ENCODE measurements at places on chromosomes 4 and X.

GRCh38 chr4:107017443-107018343, 18.4 kb downstream of the DKK2 start:
- no peak for DNase-seq

DNA sequence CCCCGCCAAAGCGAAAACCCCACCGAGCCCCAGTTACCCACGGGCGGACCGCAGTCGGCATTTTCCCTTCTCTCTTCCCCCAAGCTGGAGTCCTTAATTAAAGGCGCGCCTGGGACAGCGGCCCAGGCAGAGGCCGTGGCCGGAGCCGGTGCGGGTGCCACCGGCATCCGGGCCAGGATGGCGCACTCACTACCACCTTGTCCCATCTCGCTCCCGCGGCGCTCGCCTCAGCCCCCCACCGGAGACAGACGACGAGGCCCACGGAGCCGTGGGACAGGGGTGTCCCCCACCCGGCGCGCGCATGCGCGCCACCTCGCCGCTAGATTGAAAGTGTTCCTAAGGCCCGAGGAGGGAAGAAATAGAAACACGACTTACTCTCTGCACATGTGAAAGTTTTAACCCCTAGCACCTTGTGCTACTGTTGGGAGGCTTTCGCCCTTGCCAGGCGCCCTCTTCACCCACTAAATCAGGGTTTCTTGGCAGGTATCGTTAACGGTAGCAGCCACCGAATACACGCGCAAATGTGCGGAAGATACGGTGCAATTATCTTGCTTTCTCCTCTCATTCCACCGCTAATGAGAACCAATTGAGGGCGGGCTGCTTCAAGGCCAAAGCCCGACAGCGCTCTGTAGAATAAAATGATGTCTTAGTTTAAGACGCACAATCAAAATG, 64.3 kb upstream of the CCDC160 start:
- DNase-seq: no peak

DNA sequence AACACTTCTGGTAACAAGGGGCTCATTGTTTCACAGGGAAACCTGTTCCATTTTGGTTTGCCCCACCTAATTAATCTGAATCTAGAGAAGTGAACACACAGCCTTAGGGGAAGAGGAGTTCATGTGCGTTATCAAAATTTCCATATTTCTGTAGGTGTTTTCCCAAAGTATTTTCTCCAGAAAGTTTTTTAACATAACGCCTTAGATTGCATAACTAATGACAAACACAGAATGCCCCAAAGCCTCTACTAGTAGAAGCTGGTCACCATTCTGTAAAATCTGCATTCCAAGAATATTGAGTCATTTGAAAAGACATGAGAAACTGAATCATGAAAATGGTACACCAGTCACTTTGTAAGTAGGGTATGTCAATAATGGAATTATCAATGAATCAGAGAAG, 41.1 kb downstream of the IL13RA2 start:
- no peak for DNase-seq

DNA sequence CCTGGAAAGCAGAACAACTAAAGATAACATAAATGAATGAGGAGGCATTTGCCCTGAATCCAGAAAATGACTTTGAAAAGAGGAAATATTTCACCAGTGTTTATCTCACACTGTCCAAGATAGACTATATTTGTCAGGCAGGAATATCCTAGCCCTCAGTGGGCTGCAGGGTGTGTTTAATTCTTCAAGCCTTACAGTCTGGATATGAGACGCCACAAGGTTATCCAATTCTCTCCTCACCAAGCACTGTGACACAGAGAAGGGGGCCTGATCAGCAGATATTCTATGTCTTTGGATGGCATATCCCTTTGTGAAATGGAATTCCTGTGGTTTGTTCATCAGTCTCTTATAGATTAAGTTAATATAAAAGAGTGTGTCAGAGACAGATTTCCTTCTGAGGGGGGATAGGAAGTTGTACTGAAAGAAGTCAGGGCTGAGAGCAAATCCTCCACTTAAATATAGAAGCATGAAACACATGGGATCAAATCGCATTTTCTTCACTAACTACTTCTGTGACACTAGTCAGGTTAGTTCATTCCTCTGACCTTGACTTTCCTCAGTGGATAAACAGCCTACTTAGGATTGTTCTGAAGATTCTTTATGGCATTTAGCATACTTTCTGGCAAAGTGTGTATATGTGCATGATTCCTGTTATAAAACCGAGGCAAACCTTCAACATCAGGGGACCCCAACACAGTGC, 6.8 kb upstream of the G3BP2 start:
- no peak for DNase-seq

DNA sequence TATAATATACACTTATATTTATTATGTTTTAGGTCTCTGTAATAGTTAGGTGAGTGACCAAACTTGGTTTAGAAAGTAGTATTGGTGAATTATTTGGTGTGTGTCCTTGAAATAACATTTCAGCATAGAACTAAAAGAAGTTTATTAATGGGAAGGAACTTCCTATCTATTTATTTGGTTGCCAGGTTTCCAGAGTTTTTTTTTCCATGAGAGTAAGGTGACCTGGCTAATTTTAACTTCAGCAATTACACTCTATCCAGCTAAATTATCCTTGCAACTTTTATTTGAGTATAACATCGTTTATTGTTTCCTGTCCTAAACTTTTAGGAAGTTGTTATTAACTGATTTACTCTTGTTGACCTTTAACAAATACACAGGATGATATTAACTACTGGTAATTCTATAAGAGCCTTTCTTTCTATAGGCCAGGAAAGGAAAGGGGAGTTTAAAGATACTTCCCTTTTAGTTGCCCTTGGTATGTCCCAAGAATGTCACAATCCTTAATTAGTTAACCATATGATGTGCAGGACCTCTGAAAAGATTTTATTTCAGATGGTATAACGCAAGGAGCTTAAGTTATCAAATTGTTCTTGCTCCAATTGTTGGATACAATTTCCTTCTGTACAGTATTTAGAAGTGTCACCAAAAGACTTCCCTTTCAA, 18.9 kb downstream of the PRDM8 start:
- DNase-seq: no peak

DNA sequence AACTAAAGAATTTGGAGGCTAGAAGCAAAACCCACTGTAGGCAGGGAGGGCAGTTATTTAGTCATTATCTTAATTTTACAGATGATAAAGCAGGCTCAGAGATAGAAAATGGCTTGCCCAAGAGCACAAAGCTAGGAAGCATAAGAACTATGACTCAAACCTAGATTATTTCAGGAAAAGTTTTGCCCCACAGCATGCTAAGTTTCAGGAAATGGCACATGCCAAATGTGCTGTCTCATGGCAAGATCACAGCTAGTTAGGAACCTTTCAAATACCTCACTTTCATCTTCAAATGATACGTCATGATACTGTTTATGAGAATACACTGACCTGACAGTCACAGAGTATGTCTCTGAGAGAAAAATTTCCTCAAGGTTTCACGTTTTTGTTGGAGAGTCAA, 78.5 kb upstream of the SPANXC start:
- no peak for DNase-seq

DNA sequence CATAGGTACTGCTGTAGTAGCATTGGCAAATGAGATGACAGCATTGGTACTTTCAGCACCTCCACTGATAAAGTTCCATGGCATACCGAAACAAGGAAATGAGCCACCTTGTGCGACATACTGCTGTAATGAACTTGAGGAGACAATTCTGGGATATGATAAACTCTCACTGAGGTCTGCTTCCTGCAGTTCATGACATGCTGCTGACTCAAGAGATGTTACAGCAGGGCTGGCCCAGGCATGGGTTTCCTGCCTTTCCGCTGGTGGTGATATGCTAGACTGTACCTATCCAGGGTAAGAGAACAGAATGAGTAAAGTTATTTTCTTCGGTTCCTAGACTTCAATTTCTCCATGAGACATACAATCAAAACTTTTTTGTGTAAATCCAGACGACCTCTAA, 17.1 kb downstream of the BEND2 start:
- DNase-seq: no peak

DNA sequence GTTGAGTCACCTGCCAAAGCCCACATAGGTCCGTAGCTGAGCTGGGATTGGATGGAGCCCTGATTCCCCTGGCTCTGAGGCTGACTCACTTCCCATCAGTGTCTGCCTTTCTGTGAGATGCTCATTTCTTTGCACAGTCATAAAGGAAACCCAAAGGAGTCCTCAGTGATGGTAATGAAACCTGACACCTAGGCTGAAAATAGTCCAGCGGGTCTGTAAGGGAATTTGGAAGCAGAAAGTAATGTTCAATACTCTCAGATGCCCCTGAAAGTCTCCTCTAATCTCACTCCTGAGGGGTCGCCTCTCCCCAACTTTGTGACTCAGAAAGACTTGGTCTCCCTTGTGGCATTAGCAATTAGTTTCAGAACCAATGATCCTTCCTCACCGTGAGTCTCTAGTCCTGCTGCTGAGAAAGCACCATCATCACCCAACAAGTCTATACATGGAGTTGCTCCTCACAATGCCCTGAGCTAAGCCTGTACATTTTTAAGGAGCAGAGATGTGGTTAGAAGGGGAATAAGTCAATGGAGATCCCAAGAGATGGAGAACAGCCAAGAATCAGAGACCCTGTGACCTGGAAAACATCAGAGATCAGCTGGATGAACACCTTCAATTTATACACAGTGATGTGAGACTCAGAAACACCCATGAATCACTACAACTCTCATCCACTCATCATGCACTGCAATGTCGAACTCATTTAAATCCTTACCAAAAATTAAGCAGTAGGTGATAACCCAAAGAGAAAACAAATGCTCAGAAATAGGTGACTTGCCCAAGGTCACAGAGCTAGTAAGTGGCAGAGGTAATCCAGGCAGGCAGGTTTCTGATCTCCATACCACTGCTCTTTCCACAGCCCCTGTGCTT, 219.0 kb upstream of the CPEB2 start:
- no peak for DNase-seq

GRCh38 chrX:130878350-130879341, 24.4 kb downstream of the ENOX2 start:
- DNase-seq: no peak

DNA sequence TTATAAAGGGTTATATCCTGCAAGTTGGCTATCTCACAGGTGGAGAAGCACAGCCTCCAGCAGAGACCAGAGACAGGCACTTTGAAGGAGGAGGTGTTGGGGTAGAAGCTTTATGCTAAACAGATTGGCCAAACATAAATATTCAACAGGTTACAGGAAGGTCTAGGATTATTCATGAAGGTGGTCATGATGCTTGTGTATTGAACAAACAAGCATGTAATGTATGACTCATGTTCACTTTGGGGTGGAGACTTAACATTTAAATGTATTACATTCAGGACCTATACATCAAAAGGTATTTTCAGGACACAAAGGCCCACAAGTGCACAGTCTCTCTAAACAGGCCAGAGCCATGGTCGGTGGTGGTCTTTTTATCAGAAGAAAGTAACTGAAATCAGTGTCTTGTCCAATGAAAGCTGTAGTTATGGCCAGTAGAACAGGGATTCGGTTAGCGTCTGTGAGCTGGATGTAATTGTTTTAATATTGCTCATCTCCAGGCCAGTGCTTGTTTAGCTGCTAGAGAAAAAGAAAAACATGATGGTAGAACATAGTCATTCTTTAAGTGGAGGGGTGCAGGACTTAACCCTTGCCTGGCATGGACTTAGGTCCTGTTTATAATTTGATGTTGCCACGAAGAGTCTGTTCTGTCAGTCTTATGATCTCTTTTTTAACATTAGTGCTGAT, 555.2 kb upstream of the PCDH10 start:
- DNase-seq: no peak

- no peak for DNase-seq
These were observed 366.1 kb downstream of the FBXO8 start for GRCh38 chr4:173917255-173917960.

- no peak for DNase-seq
These were observed 418.6 kb upstream of the DIPK2B start for GRCh38 chrX:45619290-45619689.

DNA sequence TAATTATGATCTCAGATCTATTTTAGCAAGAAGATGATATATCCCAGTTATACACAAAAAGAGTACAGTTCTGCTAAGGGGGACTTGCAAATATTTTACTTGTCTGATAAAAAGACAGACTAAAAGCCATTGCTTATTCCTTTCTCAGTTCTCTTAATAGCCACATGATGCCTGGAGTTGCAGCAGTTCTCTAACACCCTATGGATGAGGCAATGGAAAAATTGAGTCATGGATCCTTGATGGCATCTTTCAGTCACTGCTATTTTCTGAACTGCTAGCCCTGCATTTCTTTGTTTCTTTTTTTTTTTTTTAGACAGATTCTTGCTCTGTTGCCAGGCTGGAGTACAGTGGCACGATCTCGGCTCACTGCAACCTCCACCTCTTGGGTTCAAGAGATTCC, 1956.7 kb downstream of the C4orf33 start:
- no peak for DNase-seq

GRCh38 chr4:170887396-170887795, 797.6 kb upstream of the AADAT start:
- no peak for DNase-seq

DNA sequence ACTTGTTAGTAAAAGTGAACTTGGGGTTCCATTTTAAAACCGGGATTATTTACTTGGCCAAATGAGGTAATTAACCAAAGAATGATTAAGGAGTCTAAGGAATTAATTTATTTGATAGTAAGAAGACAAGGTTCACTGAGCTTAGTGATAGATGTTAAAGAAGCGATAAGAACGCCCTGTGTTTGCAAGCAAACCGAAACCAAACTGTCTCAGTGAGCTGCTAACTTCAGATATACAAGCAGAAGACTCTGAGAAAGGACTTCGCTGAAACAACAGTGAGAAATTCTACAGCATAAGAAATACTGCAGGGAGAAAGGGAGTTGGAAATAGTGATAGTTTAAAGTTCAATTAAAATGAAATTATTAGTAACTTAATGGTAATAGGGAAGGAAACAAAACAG, 37.6 kb upstream of the SHISA3 start:
- DNase-seq: no peak

- DNase-seq: no peak
These were observed 48.4 kb upstream of the TMPRSS11A start for GRCh38 chr4:68011684-68012083.

GRCh38 chr4:159401226-159401712, 298.4 kb downstream of the RAPGEF2 start:
- DNase-seq: peak; percentile 44

- DNase-seq: no peak
These were observed 10.2 kb downstream of the PDGFC start for GRCh38 chr4:156961196-156962057.

DNA sequence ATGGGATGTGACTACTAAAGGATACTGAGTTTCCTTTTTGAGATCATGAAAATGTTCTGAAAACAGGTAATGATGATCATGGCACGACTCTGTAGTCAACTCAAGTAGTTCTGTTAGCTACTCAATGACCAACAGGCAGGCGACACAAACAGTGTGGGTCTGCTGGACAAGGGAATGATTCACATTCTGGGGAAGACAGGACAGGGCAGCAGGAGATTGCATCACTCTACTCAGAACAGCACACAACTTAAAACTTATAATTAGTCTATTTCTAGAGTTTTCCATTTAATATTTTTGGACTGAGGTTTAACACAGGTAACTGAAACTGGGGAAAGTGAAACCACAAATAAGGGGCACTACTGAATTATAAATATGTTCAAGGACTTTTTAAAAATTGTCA, 365.2 kb downstream of the PRDM5 start:
- DNase-seq: no peak

DNA sequence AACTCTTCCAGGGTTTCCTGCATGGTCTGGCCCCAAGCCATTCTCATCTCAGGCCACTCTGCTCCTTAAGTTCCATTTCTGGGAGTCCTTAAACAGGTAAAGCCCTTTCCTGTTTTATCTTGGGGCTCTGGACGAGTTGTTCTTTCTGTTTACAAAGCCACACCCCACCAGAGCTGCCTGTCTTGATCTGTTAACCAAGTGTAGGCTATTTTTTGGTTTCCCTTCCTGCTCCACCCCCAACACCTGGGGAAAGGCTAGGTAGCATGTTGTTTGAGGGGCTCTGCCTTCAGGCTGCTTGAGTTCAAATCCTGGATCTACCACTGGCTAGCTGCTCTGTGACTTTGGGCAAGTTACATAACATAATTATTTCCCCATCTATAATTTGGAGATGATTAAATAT, 40.0 kb downstream of the ERVMER34-1 start:
- no peak for DNase-seq
